ENCODE measurements at places on chromosomes 16 and 17.

DNA sequence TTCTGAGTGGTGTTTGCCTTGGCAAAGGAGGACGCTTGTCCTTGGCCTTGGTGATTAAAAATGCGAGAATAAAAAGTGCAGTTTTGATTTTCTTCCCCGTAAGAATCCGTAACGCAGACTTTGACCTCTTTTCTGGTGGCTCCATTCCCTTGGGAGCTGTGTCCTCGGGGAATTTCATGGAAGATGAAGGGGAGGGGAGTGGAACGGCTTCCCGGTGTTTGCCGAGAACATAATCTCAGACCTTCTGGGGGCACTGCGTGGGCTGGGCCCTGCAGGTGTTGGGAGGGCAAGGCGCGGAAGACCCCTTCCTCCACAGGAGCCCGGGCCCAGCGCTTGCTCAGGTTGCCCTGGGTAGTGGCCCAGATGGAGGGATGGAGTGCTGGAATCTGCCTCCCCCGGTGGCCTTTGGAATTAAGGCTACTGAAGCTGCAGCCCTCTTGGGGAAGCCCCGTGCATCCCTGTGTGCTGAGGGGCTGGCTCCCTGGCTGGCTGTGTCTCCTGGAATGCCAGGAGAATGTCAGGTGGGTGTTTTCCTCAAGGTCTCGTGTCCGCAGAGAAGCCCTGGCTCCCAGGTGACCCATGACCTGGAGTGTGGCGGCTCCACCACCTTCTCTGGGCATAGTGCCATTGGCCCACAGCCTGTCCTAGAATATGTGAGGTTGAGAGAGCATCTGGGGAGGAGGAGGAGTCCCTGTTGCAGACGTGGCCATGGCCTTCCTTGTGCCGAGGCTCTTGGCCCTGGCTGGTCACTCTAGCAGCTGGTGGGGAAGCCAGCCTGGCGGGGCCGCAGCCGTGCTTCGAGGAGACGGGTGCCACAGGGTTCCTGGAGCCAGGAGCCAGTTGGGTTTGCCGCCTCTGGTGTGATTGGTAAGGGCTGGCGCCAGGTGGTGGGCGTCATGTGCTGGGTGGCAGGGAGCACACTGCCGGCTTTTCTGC lies 3.1 kb downstream of the BAIAP2 start:
- DNase-seq, result no peak

DNA sequence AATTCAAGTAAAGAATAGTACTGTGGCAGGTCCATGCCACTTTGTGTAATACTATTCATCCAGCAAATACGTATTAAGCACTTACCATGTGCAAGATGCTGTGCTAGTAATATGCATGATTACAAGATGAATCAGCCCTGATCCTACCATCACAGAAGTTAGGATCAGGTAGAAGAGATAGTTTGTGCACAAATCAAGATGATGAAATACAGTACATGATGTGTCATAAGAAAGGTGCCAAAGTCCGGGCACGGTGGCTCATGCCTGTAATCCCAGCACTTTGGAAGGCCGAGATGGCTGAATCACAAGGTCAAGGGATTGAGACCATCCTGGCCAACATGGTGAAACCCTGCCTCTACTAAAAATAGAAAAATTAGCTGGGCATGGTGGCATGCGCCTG lies 10.9 kb downstream of the COG4 start:
- no peak for DNase-seq

DNA sequence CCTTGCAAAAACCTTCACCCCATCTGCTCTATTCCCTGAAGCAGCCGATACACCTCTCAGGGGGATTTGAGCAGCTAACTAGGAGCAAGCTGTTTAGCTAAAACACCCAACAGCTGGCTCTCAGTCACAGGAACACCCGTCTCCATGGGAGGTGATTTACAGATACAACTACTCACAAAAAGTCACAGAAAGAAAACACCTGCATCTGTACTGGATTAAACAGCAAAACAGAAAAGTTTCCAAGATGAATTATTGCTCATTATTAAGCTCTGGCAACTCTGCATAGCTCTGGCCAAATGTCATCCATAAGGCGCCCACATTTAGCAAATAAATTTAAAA lies 22.3 kb downstream of the GJC1 start:
- no peak for DNase-seq

- no peak for DNase-seq
Measured at GRCh38 chr16:69179328-69180010, 7.5 kb upstream of the SNTB2 start.

DNA sequence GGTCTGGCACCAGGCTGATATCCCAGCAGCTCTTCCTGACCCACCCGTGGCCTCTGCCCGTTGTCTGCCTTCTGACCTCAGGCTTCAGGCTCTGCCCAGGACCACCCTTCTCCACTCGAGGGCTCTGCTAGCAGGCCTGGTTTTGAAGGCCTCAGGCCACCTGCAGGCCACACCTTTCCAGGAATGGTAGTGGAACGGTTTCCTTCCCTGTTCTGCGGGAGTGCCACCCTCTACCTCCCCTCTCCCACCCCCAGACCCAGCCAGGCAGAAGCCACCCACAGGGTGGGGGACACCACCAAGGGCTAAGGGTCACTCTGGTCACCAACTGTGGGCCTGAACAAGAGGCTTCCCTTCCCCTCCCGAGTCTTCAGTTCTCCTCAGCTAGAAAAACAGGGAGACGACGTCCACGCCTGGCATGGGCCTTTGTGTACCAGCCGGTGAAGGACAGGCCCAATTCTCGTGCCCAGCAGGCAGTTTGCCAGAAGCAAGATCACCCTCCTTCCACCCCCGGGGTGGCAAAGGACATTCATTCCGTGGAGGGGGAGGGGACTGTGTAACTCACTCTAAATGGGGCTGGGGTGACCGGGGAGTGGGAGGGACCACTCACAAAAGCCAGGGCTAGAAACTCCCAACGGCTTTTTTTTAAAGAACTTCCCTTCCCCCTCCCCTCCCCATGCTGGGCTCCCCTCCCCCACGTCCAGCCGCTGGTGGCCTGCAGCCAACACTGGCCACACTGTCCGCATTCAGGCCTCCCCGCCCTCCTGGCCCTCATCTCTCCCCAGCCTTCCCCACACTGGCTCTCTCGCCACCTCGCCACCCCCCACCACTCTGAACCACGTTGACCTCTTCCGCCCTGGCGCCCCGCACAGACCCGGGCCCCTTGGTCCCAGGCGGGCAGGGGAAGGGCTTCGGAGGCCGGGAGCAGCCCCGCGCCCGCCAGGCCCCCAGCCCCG lies 7.7 kb downstream of the CBX4 start:
- DNase-seq, result no peak

DNA sequence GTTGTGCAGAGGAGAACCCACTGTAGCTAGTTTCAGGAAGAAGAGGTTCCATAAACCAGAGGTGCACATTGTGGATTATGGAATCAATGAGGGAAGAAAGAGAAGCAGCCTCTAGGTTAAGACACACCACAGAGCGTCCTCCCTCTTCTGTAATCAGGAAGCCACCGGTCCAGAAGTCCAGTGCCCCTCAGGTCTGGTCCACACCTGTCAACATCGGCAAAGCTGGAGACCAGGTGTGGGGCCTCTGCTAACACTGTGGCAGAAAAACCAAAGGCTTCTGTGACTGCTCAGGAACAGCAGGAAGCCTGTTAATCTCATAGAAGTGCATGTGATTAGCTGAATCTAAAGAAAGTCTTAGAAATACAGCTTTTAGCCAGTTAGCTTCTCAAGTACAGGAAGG lies 23.3 kb downstream of the LIMD2 start:
- DNase-seq, result no peak

DNA sequence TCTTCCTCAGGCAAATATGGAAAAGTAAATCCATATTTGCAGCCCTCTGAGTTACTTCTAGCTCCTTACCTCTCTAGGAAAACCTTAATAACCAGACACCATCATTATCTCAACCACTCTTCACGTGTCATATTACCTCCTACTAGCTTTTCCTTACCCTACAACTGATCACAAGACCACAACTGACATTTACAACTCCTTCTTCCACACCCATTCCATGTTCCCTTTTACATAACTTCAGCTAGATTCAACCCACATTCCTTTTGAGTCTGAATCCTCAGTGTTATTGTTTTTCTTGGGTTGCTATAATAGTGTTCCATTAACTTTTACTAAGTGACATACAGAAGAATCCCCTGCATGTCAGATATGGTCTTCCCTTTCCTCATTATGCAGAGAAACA lies 4.7 kb upstream of the OR1E2 start:
- no peak for DNase-seq

DNA sequence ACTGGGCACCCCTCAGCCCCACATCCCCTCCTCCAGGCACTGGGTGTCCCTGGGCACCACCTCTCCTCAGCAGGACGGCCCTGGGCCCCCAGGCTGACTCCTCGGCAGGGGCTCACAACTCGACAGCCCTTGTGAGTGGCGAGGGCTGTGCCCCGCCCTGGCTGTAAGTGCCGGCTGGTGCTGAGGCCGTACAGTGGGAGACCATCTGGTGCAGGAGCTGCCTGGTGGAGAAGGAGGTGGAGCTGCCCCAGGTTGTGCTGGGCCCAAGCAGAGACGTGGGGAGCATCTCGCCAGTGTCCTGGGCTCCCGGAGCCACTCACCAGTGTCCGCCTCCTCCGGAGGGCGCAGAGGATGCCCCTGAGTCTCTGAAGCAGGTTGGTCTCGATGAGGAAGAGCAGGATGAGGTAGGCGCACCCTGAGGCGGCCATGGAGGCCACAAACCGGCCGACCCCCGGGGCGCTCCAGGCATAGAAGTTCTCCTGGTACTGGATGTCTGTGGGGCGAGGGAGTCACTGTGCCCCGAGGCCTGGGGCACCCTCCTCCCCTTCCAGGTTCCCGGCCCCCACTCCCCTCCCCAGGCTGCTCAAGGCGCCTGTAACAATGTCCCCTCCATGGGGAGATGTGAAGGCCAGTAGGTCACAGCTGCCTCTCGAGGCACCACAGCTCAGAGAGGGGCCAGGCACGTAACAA lies 15.1 kb upstream of the RNPS1 start:
- DNase-seq, result no peak

- no peak for DNase-seq
Measured at GRCh38 chr17:73067075-73067474, 25.4 kb downstream of the SLC39A11 start.

DNA sequence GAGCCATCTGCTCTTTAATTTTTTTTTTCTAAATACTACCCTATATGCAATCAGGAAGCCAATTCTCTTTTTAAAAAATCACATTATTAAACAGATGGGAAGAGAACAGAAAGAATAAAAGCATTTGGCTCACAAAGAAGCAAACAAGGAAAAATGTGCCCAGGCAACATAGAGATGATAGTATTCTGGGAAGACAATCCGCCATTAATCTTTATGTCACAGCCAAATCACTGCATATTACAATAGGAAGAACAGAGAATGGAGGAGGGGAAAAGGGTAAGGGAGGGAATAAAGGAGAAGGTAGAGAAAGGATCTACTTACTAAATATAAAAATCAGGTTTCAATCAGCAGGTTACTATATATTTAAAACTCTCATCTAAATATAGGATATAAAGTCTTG lies 34.3 kb downstream of the STAT5B start:
- DNase-seq, result no peak

DNA sequence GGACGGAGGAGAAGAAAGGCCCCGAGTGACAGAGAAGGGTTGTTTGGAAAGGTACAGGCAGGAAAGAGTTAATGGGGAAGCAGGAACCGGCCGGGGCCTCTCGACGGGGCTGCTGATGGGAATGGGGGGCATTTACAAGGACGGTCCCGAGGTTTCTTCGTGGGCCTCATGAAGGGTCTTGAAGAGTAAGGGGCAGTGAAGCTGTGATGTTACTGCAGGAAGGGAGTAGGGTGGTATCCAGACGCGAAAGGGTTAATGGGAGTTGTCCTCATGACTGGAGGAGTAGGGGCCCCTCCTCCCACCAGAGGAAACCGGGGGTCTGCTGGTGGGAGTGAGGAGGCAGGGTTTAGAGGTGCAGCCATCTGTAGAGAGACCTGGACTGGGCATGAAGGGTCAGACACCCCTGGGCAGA lies 481 bp downstream of the PDK2 start:
- no peak for DNase-seq

DNA sequence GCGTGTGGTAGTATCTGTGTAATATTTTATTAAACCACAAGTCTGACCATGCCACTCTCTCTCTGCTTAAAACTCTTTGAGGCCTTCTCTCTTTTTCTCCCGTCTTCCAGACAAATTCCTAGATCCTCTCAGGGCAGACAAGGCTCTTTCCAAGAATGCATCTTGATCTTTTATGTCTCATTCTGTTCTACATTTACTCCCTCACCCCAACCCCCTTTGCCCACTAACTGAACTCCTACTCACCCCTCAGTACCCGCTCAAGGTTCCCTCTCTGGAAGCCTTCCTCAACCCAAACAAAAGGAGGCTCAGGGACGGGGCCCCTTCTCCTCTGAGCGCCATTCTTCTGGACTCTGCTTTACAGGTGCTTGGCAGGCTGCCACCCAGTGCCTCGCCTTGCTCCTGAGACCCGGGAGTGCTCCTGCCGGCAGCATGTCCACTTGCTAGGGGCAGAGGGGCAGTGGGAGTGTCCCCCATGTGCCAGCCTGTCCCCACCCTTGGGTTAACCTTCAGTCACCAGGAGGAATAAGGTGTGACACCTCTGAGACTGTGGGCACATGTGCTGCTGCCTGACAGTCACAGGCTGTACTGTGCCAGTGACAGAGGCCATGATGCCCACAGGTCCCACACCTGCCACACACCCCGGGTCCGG lies 9.2 kb downstream of the SLC13A2 start:
- DNase-seq, result no peak

GRCh38 chr17:62096401-62096670 lies 31.3 kb upstream of the MED13 start:
- no peak for DNase-seq

- no peak for DNase-seq
Measured at GRCh38 chr16:46721885-46722284, 26.3 kb downstream of the MYLK3 start.

GRCh38 chr16:67091906-67092566 lies 17.7 kb upstream of the PHAF1 start:
- no peak for DNase-seq

GRCh38 chr16:77869997-77870813 lies 81.8 kb downstream of the VAT1L start:
- DNase-seq, result no peak

DNA sequence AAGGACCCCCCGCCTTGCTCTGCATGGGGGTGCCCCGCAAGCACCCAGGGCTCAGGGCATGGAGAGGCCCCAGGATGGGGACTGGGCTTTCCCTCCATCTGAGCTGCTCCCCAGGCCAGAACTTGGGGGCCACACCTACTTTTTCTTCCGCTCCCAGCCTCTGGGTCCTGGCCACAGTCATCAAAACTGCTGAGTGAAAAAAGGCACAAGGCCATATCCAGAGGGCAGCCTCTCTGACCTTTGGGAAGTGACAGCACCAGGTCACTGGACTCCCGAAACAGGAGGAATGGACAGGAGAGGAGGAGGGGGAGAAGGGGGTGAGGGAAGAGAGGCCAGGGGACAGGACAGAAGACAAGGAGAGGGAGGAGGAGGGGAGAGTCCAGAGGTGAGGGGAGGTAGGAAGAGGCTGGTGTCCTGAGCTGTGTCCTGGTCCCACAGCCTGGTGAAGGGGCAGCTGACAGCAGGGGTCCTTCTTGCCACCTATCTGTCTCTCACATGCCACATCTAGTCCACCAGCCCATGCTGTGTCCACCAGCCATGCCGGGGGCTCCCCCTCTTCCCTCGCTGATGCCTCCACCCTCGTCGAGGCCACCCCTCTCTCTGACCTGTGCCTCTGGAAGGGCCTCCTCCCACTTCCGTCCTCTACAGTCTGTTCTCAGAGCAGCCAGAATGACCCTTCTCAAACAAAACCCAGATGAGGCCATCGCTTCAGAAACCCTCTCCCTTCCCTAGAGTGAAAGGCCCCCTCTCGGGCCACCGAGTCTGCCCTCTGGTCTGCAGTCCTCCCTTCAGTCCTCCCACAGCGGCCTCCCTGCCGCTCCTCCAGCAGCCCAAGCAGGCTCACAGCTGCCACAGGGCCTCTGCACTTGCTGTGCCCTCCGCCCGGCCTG lies 73.9 kb upstream of the TOB1 start:
- DNase-seq, result no peak
